ENCODE measurements at places on chromosomes 12 and 14.

GRCh38 chr14:95524706-95525512, 8.5 kb upstream of the SYNE3 start:
- DNase-seq: no peak

DNA sequence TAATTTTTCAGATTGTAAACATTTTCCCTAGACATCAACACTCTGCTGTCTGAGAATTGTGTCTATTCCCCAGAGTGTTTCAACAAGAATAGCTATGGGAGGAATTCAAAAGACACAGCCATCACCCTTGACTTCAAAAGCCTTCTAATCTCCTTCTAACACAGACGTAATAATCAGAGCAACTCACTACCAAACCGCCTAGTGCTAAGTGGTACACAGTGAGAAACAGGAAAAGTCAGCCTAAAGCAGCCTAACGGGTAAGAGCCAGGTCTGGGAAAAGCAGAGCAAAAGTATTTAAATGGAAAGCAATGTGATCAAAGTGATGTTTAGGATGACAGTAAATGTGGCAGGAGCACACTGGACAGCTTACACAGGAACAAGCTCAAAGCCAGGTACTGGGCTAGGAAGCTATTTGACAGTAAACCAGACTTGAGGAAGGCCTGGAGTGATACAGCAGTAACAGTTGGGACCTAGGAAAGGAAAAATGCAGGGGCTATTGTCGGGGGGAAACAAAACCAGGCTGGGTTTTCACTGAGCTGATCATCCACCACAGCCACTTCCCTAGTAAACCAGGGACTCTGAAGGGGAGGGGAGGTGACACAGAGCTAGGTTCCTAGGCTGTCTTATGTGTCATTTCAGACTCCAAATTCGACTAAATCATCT, 29.4 kb downstream of the CORO1C start:
- DNase-seq: peak; percentile 24

DNA sequence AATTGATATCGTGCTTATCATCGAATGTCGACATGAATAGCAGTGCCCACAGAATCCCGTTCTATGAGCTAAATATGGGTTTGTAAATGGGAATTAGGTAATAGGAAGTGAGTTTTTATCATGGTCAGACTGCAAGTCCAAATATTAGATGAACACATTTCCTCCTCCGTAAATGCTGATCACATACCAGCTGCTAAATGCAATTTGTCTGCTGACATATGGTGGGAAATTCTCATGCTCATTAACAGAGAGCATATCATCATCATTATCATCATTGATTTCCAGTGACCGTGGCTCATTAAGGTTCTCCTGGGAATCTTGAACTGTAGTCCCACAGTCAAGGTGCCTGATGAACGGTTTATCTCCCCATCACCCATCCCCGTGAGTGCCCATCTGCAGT, 998.8 kb upstream of the TMEM132C start:
- no peak for DNase-seq

DNA sequence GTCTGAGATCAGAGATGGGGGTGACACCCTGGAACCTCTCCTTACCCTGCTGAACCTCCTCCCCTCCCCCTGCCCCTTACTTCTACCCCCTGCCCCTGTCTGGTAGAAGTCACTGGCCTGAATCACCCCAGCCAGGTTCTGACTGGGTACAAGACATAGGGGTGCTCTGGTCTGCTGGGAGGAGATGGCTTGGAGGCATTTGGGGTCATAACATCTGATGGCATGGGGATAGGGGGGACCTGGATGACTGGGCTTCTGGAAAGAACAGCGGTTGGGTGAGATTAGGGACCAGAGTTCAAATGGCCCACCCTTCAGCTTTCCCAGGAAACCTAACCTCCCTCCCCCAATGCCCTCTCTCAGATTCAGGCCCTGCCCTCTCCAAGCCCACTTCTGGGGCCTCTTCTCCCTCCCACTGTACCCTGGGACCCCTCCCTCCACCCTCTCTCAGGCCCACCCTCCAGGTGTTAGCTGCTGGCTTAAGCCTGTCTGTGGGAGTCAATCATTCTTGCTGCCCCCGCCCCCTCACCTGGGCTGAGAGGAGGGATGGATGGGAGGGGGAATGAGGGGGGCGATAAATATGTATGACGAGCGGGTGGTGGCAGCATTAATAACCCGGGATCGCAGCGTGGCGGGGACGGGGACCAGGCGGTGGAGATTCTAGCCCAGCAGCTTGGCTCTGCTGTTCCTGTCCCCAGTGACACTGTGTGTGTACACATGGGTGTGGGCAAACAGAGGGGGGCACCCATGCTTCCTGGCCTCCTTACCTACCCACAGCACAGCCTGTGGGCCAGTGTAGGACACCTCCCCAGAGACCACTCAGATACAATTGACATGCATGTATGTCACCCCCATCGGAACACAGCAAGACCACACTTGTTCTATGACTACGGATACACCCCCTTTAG, 5.9 kb downstream of the NXPH4 start:
- DNase-seq: no peak

GRCh38 chr12:67077617-67078016, 191.5 kb upstream of the CAND1 start:
- DNase-seq: no peak

GRCh38 chr14:72366619-72367018, 434.4 kb downstream of the RGS6 start:
- DNase-seq: no peak

DNA sequence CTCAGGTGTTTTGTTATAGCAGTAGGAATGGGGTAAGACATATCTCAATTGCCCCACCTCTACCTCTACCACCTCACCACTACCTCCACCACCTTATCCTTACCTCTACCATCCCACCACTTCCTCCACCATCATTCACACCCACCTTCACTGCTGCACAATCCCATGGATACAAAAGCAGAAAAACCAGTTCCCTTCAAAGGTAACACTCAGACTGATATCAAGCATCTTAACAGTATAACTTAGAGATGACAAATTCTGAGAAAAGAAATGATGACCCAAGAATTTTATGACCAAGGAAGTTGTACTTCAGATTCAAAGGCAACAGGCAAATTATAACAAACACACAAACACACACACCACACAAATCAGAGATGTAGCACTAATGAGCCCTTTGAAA, 189.4 kb downstream of the NUAK1 start:
- DNase-seq: no peak

All from suppressor macrophage (primary cell).